ENCODE measurements at places on chromosomes 6 and 20.

GRCh38 chr20:44496976-44497375 is 21.3 kb downstream of the TTPAL start:
- DNase-seq, result no peak

GRCh38 chr20:13449868-13450434 is 188.8 kb downstream of the TASP1 start:
- DNase-seq, result no peak

DNA sequence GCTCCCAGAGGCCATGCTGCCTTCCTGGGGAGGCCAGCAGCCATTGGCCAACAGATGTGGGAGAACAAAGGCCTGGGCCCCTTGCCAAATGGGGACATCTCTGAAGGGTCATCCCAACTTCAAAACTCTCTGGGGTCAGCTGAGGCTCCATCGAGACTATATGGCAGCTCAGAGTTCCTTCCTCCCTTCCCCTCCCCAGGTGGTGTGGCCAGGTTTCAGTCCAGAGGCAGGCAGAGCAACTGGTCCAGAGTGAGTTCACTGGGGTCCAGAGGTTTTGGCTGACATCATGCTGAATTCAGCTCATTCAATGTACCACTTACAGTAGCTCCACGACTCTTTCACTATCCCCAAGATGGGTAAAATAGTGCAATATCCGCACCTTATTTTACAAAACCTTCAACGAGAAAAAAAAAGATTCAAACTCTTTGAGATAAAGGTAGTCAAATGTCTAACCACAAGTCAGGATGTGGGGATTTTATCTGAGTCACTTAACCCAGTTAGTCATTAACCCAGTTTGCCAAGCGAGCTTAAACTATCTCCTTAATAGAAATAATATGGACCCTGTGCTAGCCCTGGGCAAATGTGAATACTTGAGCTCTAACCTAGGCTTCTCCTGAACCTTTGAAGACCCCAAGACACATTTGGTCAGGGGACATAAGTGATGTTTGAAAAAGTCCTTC is 108.4 kb upstream of the PLEKHG1 start:
- DNase-seq, result no peak

DNA sequence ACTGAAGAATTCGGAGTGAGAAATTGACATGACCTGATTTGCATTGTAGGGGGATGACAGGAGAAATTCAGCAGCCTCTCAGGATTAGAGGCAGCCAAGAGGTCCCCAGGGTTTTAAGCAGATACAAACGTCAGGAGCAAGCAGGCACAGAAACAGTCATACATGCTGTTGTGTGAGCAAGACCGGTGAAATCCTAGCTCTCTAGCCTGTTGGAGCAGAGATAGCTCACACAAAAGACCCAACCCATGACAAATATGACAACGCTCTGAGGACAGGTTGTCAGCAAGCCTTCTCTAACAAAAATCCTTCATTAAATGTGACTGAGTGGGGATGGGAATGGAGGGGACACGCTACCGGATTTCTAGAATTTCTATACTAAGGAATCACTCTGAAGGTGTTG is 23.0 kb upstream of the AKAP12 start:
- no peak for DNase-seq

Measured in foreskin melanocyte (primary cell).